Activated CD4-positive, alpha-beta T cell treated with anti-CD3 and anti-CD28 coated beads for 1 hour (primary cell): ENCODE measurements at places on chromosomes 13 and 19.

GRCh38 chr13:86579662-86580061, 780.4 kb upstream of the SLITRK6 start:
- no peak for DNase-seq

GRCh38 chr13:74986609-74987008, 495.4 kb downstream of the TBC1D4 start:
- DNase-seq, result no peak

GRCh38 chr19:17136617-17137016, 61.0 kb downstream of the MYO9B start:
- DNase-seq, result no peak

GRCh38 chr13:113897161-113897560, 33.3 kb upstream of the GAS6 start:
- no peak for DNase-seq

- DNase-seq, result no peak
Observed at GRCh38 chr13:32150794-32151193, 119.2 kb downstream of the FRY start.

DNA sequence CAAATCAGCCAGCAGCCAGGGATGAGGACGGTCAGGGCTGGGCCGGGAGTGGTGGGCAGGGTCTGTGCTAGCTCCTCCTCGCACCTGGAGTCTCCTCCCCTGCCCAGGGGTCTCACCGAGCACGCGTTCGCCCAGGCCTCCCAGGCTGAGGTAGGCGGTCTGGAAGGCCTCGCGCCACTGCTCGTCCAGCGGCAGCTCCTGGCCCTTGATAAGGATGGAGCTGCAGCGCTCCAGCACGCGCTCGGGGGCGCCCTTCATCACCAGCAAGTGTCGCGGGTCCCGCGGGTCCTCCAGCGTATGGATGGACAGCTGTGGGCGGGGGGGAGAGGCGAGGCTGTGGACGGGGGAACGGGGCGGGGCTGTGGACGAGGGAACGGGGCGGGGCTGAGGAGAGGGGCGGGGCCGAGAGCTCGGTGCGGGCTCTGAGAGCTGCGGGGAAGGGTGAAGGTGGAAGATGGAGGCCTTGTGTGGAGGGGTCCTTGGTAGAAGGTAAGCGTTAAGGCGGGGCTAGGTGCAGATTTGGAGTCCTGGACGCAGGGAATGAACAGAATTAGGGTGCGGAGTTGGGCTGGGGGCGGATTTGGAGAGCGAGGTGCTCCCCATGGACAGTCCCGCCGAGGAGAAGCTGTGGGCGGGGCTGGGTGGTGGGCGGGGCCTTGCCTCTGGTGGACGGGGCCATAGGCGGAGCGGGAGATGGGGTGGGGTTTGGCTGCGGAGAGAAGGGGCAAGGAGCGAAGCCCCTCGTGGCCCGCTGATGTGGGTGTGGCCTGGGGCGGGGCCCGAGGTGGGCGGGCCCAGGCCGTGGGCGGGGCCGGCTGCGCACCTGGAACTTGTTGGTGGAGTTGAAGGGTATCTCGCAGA, 5.7 kb downstream of the ATP4A start:
- DNase-seq, result peak; percentile 32

DNA sequence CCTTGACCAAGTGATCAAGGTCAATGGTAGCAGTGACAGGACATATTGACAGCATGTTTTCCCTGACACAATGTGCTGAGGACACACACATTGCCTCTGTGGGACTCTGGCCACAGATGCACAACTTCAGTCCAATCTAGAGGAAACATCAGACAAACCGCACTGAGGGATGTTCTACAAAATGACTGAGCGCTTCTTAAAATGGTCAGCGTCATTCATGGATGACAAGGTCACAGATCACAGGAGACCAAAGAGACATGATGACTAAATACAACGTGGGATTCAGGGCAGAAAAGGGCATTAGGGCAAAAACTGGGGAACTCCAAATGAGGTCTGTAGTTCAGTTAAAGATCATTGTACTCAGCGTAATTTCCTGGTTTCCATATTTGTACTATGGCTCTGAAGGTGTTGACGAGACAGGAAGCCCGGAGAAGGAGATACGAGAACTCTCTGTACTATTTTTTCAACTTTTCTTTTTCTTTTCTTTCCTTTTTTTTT, 20.6 kb downstream of the PBX4 start:
- peak; percentile 16 for DNase-seq

DNA sequence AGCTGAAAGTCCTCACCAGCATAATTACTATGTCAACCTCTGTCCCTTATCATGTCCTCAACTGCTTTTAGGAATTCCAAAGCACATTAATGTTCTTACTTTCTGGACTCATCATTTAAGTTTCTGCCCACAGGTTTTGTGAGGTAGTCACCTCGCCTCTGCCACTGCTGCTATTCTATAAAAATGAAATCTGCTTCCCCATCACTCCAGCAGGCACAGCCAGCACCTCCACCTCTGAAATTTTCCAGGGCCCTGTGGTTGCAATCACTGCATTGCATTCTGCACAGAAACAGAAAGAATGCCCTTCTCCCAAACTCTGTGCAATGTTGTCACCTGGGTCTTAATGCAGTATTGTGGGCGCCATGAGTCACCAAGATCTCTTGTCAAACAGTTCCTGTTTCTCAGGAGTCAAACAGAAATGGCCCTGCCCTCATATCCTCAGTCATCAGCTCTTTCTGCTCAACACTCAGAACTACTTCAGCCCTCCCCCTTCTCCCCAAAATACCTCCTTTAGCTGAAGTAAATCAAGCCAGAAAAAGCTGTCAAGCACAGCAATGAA, 529.2 kb upstream of the NBEA start:
- no peak for DNase-seq

DNA sequence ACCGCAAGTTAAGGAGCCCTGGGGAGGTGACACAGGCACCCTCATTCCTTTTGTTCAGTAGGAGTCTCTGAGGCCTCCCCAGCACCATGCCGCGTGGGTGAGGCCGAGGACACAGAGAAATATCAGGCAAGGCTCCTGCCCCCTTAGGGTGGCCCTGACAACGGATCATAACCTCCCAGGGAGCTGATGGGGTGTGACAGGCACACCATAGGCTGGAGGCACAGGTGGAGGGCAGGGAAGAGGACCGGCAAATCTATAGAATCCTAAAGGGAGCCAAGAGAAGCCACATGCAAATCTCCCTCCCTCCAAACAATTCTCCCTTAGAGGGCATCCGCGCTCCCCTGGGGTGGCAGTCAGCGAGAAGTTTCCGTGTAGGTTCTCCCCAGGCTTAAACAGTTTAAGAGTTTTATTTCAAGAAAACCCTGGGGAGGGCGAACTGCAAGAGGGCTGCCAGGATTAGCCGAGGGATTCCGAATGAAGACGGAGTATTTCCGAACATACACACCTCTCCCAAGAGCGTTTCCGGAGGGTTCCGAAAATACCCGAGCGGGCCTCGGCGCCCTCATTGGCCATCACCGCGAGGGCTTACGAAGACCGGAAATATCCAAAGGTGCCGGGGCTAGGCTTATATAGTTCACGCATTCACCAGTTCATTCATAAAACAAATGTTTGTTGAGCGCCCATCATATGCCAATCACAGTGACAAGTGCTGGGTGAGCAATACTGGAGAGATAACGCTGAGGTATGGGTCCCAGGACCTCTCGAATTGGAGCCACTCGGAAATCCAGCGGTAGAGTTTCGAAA, 610 bp upstream of the RPL28 start:
- peak; percentile 87 for DNase-seq

GRCh38 chr13:43343645-43344044, 320.3 kb downstream of the DNAJC15 start:
- DNase-seq, result no peak

DNA sequence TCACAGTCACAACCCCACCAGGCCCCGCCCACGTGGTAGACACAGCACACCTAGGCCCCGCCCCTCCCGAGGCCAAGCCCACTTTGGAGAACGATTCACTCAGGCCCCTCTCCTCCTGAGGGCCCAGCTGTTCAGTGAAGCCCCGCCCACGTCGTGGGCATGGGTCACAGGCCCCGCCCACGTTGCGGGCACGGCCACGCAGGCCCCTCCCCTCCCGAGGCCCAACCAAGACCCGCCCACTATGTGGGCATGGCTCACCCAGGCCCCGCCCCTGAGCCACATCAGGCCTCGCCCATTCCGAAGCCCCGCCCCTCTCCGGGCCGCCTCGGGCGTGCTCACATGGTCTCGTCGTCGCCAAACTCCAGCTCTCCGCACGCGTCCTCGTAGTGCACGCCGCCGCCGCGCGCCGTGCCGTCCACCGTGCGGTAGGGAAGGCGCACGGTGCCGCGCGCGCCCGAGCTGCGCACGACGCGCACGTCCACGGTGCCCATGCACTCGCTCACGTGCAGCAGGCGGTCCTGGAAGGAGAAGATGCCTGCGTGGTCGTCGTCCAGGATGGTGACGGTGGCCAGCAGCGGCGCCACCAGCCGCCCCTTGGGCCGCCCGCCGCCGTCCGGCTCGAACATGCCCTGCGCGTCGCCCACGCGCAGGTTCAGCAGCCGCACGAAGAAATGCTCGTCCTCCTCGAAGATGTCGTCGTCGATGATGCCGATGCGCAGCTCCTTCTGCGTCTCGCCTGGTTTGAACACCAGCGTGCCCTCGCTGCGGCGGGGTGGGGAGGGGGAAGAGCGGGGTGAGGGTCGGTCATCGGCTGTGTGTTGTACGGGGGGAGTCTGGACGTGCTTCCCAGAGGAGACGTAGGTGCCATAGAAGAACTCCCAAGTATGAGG, 24.0 kb downstream of the SLC8A2 start:
- no peak for DNase-seq

GRCh38 chr19:33055718-33056117, 9.0 kb downstream of the RHPN2 start:
- no peak for DNase-seq

DNA sequence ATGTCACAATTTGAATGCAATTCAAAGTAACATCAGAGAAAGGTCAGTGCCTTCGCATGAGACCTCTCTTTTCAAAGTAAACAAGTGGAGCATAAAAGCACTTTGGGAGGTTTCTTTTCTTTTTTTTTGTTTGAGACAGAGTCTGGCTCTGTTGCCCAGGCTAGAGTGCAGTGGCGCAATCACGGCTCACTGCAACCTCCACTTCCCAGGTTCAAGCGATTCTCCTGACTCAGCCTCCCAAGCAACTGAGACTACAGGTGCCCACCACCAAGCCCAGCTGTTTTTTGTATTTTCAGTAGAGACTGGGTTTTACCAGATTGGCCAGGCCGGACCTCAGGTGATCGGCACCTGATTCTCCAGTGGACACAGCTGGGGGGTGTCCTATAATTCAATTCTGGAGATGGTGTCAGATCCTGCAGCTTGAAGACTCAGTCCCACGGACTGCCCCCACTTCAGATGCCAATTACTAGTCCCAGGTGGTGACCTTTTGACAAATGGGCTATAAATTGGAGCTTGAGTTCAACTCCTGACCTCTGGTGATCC, 57.6 kb downstream of the RGCC start:
- DNase-seq, result no peak

DNA sequence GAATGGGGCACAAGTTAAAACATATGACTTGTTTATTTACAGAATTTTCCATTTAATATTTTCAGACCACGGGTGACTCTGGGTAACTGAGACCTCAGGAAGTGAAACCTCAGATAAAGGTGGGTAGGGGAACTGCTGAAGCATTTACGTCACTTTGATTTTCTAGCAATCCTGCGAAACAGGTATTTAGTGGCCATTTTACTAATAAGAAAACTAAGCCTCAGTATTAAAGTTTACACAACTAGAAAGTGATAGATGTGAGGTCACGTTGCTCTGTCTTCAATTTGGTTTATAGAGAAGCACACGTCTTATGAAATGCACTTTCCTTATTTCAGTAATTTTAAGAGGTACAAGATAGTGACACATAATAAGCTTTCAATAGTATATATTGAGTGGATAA, 402.8 kb downstream of the FGF9 start:
- no peak for DNase-seq

- no peak for DNase-seq
Observed at GRCh38 chr13:112639521-112639920, 50.3 kb upstream of the ATP11A start.

GRCh38 chr13:75383064-75383715, 98.8 kb downstream of the TBC1D4 start:
- DNase-seq, result no peak

GRCh38 chr13:103406967-103407366, 340.8 kb upstream of the SLC10A2 start:
- DNase-seq, result no peak

- DNase-seq, result no peak
Observed at GRCh38 chr13:41520660-41521630, 63.6 kb downstream of the RGCC start.

GRCh38 chr19:3193256-3194105, 7.8 kb downstream of the NCLN start:
- DNase-seq, result no peak

DNA sequence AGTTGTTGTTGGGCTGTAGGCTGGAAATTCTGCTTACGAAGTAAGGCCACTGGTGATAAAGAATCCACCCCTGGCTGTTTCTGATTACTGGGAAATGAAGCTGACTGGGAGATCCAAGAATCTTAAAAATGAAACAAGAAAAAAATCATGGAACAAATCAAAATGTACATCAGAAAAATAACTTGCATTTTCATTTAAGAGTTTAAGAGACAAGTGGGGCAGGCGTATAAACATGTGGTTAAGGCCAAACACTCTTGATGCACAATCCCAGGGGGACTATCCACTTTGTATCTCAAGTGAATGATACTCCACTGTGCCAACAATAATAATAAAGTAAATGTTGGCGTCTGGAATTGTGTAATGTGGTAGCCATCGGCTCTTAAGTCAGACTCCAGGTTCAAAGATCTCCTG, 24.6 kb downstream of the ZMYM5 start:
- no peak for DNase-seq

- no peak for DNase-seq
Observed at GRCh38 chr13:26200811-26201210, 21.3 kb downstream of the RNF6 start.

- DNase-seq, result no peak
Observed at GRCh38 chr19:29577649-29577963, 28.5 kb upstream of the POP4 start.

DNA sequence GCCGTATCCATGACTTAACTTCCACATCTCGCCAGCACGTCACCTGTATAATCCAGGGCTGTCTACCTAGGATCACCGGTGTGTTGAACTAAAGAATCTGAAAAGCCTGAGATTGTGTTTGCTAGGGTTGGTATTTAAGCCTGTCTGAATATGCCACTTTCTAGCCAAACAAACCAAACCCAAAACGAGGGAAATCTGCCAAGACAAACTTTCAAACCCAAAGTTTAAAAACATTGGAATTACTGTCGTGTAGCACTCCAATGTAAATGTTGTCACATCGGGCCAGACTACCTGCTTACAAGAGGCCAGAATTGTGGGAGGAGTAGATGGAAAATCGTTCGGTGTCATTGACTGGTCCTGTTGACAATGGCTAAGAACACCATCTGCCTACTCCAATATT, 747.8 kb downstream of the EFNB2 start:
- no peak for DNase-seq

- no peak for DNase-seq
Observed at GRCh38 chr19:10976131-10976892, 15.5 kb downstream of the SMARCA4 start.

GRCh38 chr13:95557013-95557412, 4.5 kb downstream of the CLDN10 start:
- no peak for DNase-seq

- peak; percentile 36 for DNase-seq
Observed at GRCh38 chr19:48812094-48812929, 1.5 kb upstream of the BCAT2 start.

GRCh38 chr19:57465680-57466381, 8.9 kb upstream of the VN1R1 start:
- DNase-seq, result no peak
